ENCODE measurements at places on chromosomes 7 and 10.

- DNase-seq: no peak
Measured at GRCh38 chr10:18737841-18738240, 78.6 kb downstream of the ARL5B start.

DNA sequence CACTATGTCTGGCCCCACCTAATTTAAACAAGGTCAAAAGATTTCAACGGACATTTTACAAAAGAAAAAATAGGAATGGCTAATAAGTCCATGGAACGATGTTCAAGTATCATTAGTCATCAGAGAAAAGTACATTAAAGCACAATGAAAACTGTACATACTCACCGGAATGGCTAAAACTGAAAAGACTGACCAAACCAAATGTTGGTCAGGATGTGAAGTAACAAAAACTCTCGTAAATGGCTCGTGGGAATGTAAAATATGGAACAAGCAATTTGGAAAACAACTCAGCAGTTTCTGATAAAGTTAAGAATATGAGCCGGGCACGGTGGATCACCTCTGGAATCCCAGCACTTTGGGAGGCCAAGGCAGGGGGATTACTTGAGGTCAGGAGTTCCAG lies 65.7 kb upstream of the PARD3 start:
- DNase-seq: no peak

DNA sequence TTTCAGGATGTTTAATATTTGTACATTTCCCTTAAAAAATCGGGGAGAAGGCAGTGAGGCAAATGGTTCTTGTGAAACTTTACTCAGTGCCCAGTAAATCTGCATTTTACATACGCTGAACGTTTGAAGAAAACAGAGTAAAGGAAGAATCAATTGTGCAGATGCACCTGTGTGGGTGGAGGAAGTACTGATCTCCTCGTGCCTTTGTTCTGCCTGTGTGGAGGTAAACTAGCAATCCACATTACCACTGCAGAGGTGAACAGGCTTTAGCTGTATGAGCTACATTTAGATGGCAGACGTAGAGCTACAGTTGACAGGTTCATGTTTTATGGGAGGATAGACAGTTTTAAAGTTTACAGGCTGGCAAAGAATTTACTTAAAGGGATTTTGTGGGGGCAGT lies 62.7 kb upstream of the VIPR2 start:
- DNase-seq: no peak

GRCh38 chr7:101628522-101628921 lies 574 bp downstream of the MYL10 start:
- no peak for DNase-seq

- no peak for DNase-seq
Measured at GRCh38 chr7:22292531-22292930, 64.4 kb downstream of the RAPGEF5 start.

DNA sequence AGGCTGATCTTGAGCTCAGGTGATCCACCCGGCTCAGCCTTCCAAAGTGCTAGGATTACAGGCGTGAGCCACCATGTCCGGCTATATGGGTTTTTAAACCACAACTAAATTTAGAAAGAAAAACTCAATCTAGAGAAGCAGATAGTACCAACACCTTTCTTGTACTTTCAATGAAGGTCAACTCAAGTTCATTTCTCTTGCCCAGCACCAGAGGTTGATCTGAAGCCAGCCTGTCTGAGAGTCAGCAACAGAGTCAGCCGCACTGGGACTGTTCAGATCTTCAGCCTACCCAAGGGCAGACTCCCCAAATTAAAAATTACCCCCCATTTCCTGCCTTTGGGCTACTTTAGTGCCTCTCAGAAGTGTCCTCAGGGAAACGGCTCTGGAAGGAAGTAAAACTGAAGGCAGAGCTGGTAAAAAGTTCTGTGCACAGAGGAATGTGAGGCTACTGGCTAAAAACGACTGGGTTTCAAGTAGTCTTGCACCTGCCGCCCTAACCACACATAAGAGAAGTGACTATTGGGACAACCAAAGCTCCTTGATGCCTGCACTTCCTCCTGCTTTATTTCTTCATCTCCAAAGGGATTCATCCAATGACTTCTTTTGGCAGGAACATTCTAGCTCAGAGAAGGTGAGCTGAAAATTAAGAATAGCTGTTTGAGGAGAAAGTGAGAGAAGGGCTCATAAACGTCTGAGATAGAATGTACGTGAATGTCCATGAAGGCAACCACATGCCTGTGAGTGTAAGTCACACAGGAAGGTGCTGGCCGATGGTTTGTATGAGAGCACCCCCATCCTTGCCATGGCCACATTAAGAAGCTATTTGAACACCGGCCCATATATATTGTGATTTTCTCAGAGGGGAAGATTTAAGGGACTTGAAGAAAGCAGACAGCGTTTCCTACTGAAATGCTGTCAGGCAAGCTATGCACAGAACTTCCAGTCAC lies 142.4 kb upstream of the PRR15 start:
- no peak for DNase-seq

DNA sequence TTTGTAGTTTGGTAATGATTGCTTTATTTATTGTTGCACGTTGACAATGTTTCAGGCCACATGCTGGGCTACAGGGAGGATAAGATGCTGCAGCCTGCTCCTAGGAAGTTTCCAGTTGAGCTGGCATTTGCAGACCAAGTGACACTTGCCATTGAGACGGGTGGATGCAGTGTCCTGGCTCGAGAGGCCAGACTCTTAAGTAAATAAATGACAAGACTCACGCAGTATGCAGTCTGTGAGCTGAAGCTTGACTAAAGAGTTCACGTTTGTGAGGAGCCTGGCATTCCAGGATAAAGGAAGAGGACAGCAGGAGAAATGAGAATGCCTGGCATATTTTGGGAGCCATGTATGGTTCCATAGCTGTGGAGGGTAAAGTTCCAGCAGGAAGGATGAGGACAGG lies 105.8 kb downstream of the BAMBI start:
- no peak for DNase-seq

- no peak for DNase-seq
Measured at GRCh38 chr7:116493449-116493848, 6.1 kb upstream of the CAV2 start.

- DNase-seq: no peak
Measured at GRCh38 chr7:148611692-148612091, 21.1 kb downstream of the C7orf33 start.

GRCh38 chr7:144885478-144885877 lies 49.6 kb upstream of the TPK1 start:
- DNase-seq: no peak

DNA sequence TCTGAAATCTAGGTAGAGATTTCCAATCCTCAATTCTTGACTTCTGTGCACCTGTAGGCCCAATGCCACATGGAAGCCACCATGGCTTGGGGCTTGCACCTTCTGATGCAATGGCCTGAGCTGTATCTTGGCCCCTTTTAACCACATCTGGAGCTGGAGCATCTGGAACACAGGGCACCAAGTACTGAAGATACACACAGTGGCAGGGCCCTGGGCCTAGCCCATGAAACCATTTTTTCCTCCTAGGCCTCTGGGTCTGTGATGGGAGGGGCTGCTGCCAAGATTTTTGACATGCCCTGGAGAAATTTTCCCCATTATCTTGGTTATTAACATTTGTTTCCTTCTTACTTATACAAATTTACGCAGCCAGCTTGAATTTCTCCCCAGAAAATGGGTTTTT lies 39.1 kb downstream of the GCC1 start:
- DNase-seq: no peak

- DNase-seq: no peak
Measured at GRCh38 chr7:82291931-82292330, 151.6 kb downstream of the CACNA2D1 start.

DNA sequence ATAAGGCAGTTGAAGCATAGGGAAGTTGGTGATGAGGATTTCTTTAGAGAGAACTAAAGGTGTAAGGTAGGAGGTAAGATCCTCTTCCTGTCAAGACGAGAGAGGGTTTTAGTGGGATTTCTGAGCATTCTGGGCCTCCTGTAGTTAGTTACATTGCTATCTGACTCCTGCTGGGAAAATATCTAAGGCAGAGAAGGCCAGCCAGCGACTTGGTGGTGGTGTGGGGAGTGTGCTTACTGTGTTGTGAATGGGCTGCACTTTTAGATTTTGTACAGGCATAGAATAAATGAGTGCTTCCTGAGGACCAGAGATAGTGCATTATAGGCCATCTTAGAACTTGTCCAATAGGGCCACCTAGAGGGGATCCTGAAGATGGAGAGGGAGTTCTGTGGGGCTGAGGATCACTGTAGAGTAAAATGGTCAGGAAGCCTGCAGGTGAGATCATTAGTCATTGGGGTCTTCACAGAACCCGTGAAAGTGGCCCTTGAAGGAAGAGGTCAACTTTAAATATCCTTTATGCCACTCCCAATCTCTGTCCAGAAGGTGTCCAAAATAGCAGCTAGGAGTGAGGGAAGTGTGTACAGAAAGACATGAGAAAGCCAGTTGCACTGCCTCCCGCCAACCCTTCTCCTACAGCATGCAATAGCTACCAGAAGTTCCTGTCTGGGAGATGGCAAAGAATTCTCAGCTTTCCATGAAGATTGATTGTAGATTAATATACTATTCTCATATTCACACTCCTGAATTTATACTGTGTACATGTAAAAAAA lies 266.6 kb downstream of the POLR1F start:
- DNase-seq: no peak

DNA sequence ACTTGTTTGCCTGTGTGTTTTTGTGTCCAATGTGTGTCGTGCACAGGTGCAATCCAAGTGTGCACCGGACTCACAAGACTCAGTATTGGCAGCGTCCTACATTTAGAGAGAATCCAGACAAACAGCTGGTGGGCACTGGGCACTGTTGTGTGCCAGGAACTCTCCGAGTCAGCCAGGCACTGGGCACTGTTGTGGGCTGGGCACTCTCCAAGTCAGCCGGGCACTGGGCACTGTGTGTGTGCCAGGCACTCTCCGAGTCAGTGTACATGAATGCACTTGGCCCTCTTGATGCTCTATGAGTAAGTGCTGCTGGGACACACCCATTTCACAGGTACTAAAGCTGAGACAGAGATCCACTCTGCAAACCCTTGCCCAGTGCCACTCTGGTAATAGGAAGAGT lies 303.5 kb downstream of the PTPRN2 start:
- DNase-seq: no peak

DNA sequence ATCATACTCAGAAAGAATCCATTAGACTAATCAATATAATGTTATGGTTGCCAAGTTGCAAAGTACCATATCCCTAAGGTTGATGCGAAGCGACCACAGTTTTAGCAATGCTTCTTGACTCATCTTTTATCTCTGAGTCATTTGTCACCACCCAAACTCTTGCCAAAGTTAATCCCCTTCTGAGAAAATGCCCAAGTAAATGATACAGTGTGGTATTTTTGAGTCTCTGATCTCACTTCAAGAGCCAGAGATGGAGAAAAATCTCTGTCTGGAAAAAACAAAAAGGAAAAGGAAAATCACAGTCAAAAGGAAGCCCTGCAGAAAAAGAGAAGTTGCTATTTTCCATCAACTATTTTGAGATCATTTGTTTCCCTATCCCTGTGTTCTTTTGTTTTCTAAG lies 26.7 kb upstream of the OTUD1 start:
- no peak for DNase-seq

GRCh38 chr10:98235846-98236245 lies 32.1 kb downstream of the LOXL4 start:
- DNase-seq: no peak

DNA sequence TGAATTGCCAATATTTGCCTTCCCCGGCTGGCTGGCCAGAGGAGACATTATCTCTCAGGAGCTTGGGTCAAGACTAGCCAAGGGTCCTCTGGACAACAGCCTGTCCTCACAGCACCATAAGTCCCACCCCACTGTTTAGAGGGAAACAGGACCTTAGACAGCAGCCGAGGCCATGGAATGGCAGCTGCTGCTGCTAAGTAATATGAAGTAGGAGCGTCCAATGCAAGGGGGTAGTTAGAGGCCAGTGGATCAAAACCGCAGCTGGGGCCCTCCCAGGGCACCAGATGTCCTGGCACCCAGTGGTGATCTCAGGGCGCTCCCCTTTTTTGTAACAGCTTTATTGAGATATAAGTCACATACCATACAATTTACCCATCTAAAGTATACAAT lies 12.9 kb upstream of the KCP start:
- DNase-seq: no peak

DNA sequence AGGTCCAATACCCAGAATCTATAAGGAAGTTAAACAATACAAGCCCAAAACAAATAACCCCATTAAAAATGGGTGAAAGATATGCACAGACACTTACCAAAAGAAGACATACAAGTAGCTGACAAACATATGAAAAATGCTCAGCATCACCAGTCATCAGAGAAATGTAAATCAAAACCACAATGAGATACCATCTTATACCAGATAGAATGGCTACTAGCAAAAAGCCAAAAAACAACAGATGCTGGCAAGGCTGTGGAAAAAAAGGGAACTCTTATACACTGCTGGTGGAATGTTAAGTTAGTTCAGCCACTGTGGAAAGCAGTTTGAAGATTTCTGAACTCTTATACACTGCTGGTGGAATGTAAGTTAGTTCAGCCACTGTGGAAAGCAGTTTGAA lies 331.1 kb downstream of the KIF20B start:
- no peak for DNase-seq

DNA sequence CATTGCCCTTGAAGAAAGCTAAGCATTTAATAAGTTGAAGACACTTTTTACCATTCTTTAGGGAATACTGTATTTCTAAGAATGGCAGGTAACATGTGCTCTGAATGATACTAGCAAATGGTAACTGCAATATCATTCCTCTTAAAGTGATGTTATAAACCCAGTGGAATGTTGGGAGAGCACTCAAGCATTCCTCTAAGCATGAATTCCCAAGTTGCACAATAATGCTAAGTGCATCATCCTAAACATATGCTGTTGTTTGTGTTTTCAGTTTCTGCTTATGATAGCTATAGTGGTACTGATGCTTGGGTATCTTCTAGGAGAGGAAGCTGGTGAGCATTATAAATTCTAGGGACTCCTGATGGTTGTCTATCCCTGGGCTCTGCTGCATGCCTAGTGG lies 673.9 kb downstream of the PHTF2 start:
- DNase-seq: no peak

GRCh38 chr10:63030536-63030935 lies 102.6 kb upstream of the NRBF2 start:
- no peak for DNase-seq

- DNase-seq: no peak
Measured at GRCh38 chr10:108204528-108205305, 1040.2 kb upstream of the SORCS1 start.

- no peak for DNase-seq
Measured at GRCh38 chr7:74311305-74311744, 22.1 kb downstream of the CLIP2 start.
